Uterine smooth muscle cell (primary cell): ENCODE measurements at places on chromosomes 12 and 14. TPM values are rescaled to one million over a fixed set of nuclear protein-coding genes. Genes with fewer than 3 reads are reported as not detected.

RNASE7 gene
- not detected in 2 replicates for total RNA-seq

STYK1 gene
- 0.25 and 0.66 TPM in 2 replicates for total RNA-seq

CEBPE gene
- total RNA-seq, result not detected in 2 replicates

PLXNC1 gene
- 1.7 and 3.2 TPM in 2 replicates for total RNA-seq

HOXC10 gene
- not detected in 2 replicates for total RNA-seq
